ENCODE measurements at places on chromosomes 1 and 21. TPM values are rescaled to one million over a fixed set of nuclear protein-coding genes. Genes with fewer than 3 reads are reported as not detected.

SPATA17 gene
- total RNA-seq, result 0.93 TPM

- H3K27ac ChIP-seq, result no peak overlapping the region
- H3K4me3 ChIP-seq, result no peak overlapping the region
Measured at GRCh38 chr1:82899017-82899416, 1098.3 kb downstream of the ADGRL2 start.

DNA sequence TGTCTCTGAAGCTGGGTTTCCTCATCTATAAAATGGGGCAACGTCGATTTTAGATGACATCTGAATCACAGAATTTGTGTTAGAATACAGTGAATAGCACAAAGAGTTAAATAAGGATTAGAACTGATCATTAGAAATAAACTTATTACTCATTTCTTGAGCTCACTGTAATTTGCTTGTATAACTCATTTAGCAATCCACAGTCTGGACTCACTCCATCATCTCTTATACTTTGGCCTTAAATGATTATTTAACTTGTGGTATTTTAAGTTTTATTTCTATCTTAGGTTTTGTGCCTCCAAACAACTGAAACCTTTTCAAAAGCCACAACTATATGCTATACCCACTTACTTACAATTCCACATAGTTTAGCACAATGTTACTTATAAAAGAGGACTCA, 128.0 kb downstream of the CDC42BPA start:
- H3K4me1 ChIP-seq, result no peaks in the 10 kb centered on the region
- no peaks in the 10 kb centered on the region for H3K27me3 ChIP-seq
- no peak overlapping the region for H3K4me3 ChIP-seq
- no peak overlapping the region for H3K27ac ChIP-seq
- peaks cover 8% of the 10 kb centered on the region for H3K36me3 ChIP-seq
- DNase-seq, result no peak

DNA sequence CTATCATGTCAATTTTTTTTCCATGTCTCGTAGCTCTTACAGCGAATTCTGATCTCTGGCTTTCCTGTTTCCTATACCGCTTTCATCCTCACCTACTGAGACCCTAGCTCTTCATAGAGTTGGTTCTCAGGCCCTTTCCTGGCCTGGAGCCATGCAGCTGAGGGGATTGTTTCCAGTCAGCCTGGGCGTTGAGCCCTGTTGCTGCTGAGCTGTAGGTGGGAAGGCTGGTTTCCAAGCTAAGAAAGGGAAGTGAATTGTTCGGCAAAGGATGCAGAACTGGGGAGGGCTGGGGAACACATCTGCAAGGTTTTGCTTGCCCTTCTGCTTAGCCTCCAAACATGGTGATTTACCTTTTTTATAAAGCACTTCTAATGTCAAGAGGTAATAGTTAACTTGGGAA, 41.5 kb downstream of the SPATA46 start:
- H3K4me1 ChIP-seq, result no peaks in the 10 kb centered on the region
- H3K4me3 ChIP-seq, result no peak overlapping the region
- no peaks in the 10 kb centered on the region for H3K36me3 ChIP-seq
- DNase-seq, result no peak
- H3K27me3 ChIP-seq, result no peaks in the 10 kb centered on the region

DNA sequence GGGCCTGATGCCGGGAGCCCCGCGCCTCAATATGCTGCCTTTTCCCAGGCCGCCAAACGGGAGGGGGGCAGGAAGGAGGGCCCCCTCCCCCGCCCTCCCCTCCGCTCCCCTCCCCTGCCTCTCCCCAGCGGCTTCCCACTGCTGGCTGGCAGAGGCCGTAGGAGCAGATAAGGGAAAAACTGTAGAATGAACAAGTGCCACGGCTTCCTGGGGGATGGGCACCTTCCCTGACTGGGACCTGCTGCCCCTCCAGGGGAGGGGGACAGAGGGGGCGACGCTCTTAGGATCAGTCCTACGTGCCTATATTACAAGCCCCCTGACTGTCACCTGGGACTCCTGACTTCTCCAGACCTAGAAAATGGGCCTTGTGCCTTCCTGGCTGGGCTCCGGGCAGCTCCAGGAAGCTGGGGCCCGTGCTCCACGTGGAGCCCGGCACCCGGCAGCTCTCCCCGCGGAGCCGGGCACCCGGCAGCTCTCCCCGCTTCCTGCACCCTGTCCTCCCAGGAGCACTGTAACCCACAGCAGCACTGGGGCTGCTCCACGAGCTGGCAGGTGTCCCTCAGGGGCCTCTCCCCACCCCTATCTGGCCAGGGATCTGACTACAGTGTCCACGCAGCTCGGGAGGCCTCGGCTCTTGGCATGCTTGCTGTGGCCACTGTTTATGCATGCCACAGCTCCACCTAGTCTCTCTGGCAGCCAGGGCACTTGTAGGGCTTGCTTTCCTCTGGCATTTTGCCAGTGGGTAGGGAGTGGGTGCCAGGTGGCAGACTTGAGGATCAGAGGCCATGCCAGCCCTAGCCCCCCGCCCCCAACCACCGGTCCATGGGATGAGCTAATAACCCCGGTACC, 674 bp upstream of the HES5 start:
- H3K4me3 ChIP-seq, result no peak overlapping the region
- DNase-seq, result no peak
- H3K27ac ChIP-seq, result peak overlapping the region; percentile 78

DNA sequence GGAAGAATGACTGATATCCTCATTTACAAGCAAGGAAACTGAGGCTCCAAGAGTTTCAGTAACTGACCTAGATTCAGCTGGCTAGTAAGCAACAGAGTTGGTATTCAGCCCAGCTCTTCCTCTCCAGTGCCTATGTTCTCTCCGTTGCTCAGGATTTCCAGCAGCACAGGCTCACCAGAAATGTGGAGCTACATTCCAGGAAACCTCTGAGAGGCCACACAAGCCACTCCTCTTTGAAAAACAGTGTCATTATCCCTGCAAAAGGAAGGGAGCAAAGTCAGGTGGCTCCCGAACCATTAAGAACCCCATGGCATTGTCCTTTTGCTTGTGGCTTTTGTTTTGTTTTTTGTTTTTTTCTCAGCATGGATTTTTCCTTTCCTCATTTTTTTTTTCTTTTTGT, 40.6 kb upstream of the DUSP10 start:
- no peak overlapping the region for H3K4me3 ChIP-seq
- peaks cover 63% of the 10 kb centered on the region for H3K27me3 ChIP-seq
- no peak overlapping the region for H3K27ac ChIP-seq
- DNase-seq, result no peak

- DNase-seq, result no peak
- H3K4me3 ChIP-seq, result no peak overlapping the region
- H3K36me3 ChIP-seq, result no peaks in the 10 kb centered on the region
- no peaks in the 10 kb centered on the region for H3K27me3 ChIP-seq
Measured at GRCh38 chr1:104646233-104646632, 896.5 kb downstream of the AMY1C start.

DNA sequence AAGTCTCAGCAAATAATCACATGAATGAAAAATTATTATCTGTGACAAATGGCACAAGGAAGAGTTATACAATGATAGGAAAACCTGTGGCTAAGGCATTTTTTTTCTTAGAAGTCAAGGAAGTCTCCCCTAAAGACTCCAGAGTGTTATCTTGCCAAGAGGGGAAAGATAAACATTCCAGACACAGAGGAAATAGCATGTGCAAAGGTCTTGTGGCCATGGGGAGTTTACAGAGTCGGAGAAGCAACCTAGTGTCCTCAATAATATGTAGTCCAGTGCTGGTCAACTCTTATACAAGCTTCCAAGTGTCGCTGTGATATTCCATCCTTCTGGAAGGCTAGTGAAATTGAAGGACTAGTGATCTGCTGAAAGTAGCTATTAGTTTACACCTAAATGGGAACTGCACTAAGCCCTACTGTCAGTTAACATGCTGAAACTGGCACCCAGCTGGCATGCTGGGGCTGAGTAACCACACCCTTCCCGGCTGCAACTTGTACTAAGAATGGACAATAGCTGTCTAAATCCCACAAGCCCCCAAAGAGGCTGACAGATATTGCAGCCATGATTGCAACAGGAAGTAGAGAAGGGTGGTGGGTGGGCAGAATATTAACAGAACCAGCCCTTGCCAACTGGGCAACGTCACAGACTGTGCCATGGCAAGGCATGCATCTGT, 11.5 kb upstream of the ATP1B1 start:
- H3K27ac ChIP-seq, result no peak overlapping the region
- H3K27me3 ChIP-seq, result no peaks in the 10 kb centered on the region
- H3K4me3 ChIP-seq, result no peak overlapping the region
- no peaks in the 10 kb centered on the region for H3K36me3 ChIP-seq
- no peak for DNase-seq

DNA sequence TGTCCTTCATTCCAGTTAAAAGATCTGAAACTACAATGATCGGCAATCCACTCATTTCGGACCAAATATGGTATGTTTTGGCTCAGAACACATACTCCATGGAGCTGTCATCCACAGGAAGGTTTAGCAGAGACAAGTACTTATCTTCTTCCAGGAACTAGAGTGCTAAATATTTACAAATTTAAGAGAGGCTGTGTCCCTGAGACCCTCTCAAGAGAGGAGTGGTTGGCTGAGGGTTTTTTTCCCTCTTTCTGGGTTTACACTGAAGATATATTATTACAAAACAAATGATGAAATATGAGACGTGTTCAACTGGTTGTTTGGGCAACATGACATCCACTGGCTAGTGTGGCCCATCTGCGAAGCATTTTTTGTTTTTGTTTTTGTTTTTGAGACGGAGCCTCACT, 25.9 kb upstream of the NID1 start:
- no peaks in the 10 kb centered on the region for H3K36me3 ChIP-seq
- no peak for DNase-seq
- no peaks in the 10 kb centered on the region for H3K4me1 ChIP-seq

DNA sequence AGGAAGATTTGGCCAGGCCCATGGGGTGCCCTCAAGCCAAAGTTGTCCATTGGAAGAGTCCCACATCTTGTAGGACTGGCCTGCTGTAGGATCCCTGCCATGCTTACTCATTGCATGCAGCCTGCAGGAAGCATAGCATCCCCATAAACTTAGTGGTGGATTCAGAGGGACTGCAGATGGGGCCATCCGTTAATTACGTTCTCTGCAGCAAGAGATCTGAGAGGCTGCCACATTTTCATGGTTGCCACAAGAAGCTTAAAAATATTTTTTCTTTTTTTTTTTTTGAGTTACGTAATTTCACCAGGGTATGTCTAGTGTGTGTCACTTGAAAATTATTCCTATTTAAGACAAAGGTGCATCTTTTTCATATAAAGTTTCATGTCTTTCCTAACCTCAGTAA, 329.7 kb upstream of the USP24 start:
- no peaks in the 10 kb centered on the region for H3K27me3 ChIP-seq
- no peaks in the 10 kb centered on the region for H3K36me3 ChIP-seq
- H3K27ac ChIP-seq, result no peak overlapping the region
- H3K4me1 ChIP-seq, result no peaks in the 10 kb centered on the region

PCP4L1 gene
- total RNA-seq, result 3.9 TPM

DNA sequence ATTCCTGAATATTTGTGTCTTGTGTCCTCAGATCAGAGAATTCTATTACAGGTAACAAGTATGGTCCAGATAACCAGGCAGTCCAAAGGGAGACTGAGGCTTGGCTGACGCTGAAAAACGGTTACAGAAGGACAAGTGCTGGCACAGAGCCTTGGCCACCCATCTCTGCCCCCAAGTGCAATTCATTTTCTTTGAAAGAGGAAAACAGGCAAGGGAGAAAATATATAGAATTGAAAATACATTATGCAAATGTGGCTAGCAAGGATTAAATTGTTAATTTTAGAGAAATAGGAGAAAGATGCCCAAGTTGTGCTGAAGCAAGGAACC, 1.2 kb downstream of the SORT1 start:
- H3K27me3 ChIP-seq, result no peaks in the 10 kb centered on the region
- DNase-seq, result no peak
- H3K36me3 ChIP-seq, result peaks cover 13% of the 10 kb centered on the region

TSTD1 gene
- 59.1 TPM for total RNA-seq

- no peak overlapping the region for H3K4me3 ChIP-seq
- DNase-seq, result peak; percentile 34
- no peak overlapping the region for H3K27ac ChIP-seq
- peaks cover 63% of the 10 kb centered on the region for H3K36me3 ChIP-seq
- H3K27me3 ChIP-seq, result no peaks in the 10 kb centered on the region
Measured at GRCh38 chr1:155329980-155330598, 9.4 kb downstream of the RUSC1 start.
